ENCODE measurements at places on chromosomes 1 and 21. TPM values are rescaled to one million over a fixed set of nuclear protein-coding genes. Genes with fewer than 3 reads are reported as not detected.

The PFKFB2 gene
- total RNA-seq, result 10.4 TPM

The GBP1 gene
- 0.82 TPM for total RNA-seq

The HMCN1 gene
- 10.8 TPM for total RNA-seq

The LCE3D gene
- not detected for total RNA-seq

The TSACC gene
- total RNA-seq, result not detected

GRCh38 chr1:187641015-187641414 is 812.3 kb downstream of the PLA2G4A start:
- DNase-seq, result no peak

DNA sequence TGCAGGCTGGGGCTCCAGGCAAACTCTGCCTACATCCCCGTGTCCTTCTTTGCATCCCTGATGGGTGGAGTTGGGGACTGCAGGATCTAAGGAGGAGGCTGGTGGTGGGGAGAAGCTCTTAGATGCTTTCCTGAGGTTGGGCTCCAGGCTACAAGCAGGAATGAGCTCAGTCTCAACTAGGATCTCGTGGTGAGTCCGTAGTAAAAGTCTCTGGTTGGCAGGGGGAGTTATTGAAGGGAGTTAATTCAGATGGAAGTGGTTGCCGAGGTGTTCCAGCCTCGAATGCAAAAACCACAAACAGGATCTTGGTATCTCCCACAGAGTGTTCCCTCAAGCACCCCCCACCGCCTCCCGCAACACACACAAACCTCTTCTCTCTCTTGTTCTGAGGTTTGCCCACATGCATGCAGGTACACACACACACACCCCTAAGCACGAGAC is 35.0 kb downstream of the TMCC2 start:
- DNase-seq, result no peak

DNA sequence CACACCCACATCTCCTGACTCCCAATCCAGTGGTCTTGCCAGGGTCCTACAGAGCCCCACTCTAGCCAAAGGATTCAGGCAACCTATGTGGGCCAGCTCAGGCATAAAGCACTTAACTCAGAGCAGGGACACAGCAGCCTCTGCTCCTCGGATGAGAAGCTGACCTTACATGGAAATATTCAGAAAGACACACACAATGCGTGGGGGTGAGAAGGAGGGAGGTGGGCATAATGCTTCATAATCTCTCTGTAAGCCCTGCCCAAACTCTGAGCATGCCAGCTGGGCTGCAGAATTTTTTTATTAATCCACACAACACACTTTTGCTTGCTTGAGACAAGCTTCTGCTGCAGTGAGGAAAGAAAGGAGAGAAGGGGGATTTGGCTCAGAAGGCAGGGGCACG is 21.6 kb downstream of the KCND3 start:
- no peak for DNase-seq

DNA sequence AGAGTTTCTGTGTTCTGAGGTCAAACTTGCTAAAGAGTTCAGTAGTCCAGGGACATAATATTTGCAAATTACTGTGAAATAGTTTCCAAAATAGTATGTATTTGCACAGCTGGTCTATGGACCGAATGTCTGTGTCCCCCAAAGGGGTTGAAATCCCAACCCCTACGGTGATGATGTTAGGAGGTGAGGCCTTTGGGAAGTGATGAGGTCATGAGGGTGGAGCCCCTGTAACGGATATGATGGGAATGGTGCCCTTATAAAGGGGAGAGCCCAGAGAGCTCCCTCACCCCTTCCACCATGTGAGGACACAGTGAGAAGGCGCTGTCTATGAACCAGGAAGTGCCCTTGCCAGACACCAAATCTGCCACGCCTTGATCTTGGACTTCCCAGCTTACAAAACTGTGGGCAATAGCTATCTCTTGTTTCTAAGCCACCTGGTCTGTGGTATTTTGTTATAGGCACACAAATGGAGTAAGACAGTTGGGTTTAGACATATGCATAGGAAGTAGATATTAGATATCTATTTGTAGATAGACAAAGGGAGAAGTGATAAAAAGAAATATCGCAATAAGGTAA is 21.7 kb downstream of the RNF187 start:
- DNase-seq, result no peak

GRCh38 chr1:15178571-15179484 is 25.3 kb downstream of the TMEM51 start:
- DNase-seq, result no peak

GRCh38 chr1:154572468-154573167 is 5.0 kb downstream of the CHRNB2 start:
- DNase-seq, result peak; percentile 75

GRCh38 chr1:115531631-115532264 is 110.0 kb upstream of the VANGL1 start:
- no peak for DNase-seq

GRCh38 chr21:26587736-26588201 is 14.7 kb upstream of the CYYR1 start:
- no peak for DNase-seq

- no peak for DNase-seq
Observed at GRCh38 chr1:38746402-38746935, 113.1 kb downstream of the RRAGC start.

DNA sequence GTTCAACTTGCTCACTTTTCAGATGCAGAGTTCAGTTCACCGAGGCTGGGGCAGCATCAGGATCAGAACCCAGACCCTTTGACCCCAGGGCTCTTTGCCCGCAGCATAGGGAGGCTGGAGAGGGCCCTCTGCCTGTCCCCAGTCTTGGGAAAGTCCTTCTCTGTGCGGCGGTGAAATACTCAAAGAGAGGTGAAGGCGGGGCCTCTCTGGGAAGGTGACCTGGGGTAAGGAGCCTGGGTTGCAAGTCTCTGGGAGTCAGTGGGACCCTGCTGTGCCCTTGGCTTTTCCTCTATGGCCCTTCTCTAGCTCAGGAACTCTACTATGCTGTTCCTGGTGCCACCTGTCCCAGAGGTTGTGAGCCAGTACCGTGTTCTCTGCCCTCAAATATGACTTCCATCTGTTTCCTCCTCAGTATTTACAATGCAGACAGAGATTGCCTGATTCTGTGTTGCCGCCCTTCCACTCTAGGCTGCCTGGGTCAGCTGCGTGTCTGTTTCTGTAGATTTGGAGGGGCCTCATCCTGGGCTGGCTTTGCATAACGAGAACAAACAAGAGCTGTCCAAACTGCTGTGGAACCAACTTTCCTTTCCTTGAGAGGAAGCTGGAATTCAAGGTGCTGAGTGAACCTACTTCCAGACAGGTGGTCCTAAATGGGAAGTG is 18.7 kb upstream of the ZBTB21 start:
- no peak for DNase-seq

DNA sequence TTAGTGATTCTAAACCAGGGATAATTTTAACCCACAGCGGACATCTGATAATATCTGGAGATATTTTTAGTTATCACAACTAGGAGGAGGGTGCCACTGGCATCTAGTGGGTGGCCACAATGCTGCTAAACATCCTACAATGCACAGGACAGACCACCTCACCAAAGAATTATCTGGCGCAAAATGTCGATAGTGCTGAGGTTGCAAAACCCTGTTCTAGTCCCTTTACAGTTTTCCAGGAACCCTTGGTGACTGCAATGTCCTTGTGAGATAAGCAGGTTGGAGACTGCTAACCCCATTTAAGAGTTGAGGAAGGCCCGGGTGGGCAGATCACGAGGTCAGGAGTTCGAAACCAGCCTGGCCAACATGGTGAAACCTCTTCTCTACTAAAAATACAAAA is 163.1 kb upstream of the BEND5 start:
- no peak for DNase-seq

DNA sequence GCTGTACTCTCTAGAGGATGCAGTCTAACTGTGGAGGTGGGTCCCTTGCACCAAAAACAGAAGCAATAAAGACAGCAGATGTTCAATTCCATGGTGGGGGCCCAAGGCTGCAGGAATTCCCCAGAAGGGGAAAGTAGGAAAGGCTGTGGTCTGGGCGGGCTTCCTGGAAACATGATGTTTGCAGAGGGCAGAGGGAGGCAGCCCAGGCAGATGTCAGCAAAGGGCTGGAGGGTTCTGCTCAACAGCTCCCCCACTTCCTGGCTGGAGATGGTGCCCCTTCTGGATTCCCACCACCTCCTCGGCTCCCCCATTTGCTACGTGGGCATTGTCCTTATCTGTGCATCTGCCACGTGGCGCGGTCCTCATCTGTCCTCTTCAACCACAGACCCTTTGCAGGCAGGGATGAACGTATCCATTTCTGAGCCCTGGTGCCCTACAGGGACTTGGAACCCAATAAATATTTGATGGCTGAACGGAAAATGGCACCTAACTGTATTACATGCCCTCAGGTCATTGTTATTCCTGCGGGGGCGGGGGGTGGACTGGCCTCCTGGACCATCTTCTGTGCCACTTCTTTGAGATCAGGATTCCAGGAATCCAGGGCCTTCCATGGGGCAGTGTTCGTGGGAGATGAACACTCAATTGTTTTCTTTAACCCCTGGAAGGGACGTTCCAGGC is 8.4 kb upstream of the GUCA2B start:
- DNase-seq, result no peak

DNA sequence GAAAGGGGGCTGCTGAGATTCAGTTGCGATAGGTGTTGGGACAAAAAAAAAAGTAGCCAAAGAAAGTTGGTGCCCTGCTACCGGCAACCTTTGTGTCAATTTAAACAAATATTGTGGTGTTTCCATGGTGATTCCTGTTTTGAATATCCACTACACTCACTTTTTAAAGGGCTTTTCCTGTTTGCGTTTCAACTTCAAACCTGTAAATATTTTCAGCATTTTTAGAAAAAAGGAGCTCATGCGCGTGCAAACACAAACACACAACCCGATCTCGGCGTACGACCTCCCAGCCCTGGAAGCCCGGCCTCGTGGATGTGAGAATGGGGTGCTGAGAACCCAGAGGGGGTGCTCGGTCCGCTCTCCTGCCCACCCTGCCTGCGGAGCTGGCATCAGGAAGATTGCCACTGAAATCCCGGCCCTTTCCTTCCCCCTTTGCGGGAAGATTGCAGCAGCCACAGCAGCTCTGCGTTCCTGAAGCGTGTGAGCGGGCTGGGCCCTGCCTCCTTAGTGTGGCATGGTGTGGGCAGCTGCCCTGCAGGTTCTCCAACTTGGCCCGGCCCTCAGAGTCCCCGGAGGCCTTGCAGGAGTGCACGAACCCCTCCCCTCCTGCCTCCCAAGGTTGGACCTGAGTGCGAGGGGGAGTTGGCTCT is 34.8 kb downstream of the CASZ1 start:
- no peak for DNase-seq

GRCh38 chr1:151992303-151993083 is 1.2 kb downstream of the S100A10 start:
- DNase-seq, result no peak

GRCh38 chr21:41133874-41134522 is 34.0 kb upstream of the BACE2 start:
- DNase-seq, result peak; percentile 30

- DNase-seq, result no peak
Observed at GRCh38 chr1:82139751-82140468, 339.2 kb downstream of the ADGRL2 start.
